Stimulated activated CD4-positive, alpha-beta T cell treated with anti-CD3 and anti-CD28 coated beads, TNF-alpha, amount 100 ng/mL, for 24 hours (primary cell): ENCODE measurements at places on chromosomes 4 and X.

- DNase-seq, result no peak
Observed at GRCh38 chr4:66340286-66340893, 670.1 kb upstream of the EPHA5 start.

DNA sequence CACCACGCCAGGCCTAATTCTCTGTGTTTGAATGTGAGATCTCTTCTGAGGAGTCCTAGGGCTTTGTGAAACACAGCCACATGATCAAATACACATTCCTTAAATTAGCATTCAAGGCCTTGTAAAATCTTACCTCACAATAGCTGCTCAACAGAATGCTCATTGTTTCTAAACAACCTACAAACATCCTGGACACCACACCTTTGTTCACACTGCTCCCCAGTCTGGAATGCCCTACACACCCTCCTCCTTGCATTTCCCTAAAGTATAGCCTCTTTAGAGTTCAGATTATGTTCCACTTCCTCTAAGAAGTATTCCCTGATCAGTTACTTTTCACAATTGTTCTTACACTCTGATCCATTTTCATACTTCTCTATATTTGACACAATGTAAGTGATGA, 110.6 kb downstream of the AGTR2 start:
- DNase-seq, result no peak

GRCh38 chr4:90888571-90888970, 761.4 kb downstream of the CCSER1 start:
- DNase-seq, result no peak

DNA sequence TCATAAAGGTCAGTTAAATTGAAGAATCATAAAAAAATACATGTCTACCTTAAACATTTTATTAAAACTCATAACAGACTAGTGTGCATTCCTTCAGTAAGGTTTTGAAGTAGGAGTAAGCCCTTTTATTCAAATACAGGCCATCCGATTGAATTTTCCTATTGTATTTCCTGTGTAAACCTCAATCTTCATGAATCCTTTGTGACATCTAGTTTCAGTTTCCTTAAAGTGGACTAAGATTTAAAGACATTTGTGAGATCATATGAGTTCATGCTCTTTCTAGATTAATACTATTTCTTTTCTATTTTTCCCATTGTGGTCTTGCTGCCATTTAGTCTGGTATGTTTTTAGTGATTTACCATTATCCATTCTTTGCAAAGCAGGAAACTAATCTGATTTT, 644.7 kb upstream of the BOD1L1 start:
- DNase-seq, result no peak

DNA sequence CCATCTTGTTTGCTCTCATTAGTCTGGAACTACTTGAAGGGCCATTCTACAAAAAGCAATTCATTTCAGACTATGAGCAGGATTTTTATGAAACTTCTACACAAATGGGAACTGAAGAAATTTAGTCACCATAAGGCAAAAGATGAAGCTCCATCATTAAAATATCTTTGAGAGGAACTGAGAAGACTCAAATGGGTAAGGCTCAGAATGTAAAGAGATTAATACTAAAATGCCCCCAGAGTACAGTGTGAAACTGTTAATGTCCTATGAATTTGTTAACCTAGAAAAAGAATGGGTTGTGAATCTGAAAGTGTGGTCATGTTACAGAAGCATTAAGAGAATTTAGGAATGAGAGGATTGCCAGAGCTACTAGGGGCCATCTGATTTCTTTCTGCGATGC, 77.9 kb upstream of the SLC7A11 start:
- no peak for DNase-seq

GRCh38 chr4:106541253-106541652, 172.7 kb upstream of the GIMD1 start:
- no peak for DNase-seq
